Thymus (tissue), 14 donors: ENCODE measurements at places on chromosomes 12 and 14. TPM values are rescaled to one million over a fixed set of nuclear protein-coding genes. Genes with fewer than 3 reads are reported as not detected.

CCDC177 gene
- total RNA-seq: 0.05 TPM

CLEC4D gene
- total RNA-seq: 0.33 TPM

SLC7A7 gene
- 10.7 TPM for total RNA-seq

RIMBP2 gene
- total RNA-seq: 0.47 TPM

TMEM132C gene
- total RNA-seq: 0.24 TPM

DPF3 gene
- total RNA-seq: 1.6 TPM

DNA sequence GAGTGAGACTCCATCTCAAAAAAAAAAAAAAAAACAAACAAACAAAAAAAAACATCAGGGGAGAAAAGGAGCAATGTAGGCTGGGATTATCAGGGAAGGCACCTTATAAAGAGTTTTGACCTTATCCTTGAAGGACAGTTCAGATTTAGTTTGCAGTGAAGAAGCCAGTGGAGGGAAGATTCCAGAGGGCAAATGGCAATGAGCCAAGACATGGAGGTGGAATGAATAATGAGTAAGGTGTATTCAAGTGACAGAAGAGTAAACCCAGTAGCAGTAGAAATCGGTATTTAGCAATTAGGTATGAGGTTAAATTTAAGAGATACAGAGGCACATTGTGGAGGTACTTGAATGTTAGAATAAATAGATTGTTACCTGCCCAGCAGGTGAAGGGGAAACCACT lies 2.2 kb upstream of the DUSP16 start:
- no peak for DNase-seq

DNA sequence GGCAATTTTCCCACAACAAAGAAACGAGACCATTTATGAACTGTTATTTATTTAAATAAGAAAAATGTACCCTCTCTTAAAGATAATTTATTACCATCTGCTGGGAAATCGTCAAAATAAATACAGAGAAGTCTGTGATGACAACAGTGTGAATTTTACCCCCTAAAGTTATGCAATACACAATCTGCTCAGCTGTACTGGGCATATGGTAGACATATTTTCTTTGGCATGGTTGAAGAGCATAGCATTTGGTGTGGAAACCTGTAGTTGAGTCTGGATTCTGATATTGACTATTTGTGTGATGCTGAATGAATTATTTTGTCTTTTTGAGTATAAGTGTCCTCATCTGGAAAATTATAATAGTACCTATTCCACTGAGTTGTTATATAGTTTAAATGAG lies 60.0 kb downstream of the CFAP54 start:
- no peak for DNase-seq

DNA sequence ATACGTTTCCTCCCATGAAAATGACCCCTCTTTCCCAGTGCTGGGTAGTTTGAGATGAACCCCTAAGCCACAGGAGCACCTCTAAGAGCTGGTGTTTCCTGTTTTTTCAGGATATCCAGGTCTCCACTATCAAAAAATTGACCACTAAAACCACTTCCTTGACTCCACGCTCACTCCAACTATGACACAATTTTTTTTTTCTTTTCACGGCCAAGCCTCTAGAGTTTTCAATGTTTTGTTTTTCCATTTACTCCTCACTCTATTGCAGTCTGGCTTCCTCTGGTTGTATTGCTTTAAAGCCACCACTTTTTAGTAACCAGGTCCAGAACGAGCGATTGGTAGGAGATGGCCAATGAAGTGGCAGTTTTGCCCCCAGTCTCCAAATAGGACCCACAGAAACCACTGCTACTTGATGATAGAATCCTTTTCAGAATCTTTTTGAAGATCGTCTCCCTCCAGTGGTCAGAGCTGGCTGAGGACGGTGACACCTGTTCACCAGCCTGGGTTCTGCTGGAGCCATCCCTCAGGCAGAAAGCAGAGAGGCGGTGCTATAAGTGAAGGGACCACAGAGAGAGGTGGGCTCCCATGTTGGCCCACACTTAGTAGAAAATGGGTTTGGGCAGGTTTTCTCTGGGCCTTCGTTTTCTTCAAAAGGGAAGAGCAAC lies 454.4 kb downstream of the VRK1 start:
- no peak for DNase-seq

DNA sequence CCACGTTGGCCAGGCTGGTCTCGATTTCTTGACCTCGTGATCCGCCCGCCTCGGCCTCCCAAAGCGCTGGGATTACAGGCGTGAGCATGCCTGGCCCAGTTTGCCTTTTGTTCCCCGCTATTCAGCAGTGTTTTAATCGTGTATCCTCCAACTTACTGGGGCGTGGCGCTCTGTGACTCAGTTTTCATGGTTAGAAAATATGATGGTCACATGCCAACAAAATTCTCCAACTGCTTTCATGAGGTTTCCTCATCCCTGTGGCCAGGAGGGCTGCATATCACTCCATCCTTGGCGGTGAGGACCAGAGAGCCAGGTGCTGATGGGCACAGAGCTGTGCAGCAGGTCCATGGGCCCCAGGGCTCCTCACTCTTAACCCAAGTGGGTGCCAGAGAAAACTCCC lies 33.0 kb upstream of the PRMT8 start:
- no peak for DNase-seq

DNA sequence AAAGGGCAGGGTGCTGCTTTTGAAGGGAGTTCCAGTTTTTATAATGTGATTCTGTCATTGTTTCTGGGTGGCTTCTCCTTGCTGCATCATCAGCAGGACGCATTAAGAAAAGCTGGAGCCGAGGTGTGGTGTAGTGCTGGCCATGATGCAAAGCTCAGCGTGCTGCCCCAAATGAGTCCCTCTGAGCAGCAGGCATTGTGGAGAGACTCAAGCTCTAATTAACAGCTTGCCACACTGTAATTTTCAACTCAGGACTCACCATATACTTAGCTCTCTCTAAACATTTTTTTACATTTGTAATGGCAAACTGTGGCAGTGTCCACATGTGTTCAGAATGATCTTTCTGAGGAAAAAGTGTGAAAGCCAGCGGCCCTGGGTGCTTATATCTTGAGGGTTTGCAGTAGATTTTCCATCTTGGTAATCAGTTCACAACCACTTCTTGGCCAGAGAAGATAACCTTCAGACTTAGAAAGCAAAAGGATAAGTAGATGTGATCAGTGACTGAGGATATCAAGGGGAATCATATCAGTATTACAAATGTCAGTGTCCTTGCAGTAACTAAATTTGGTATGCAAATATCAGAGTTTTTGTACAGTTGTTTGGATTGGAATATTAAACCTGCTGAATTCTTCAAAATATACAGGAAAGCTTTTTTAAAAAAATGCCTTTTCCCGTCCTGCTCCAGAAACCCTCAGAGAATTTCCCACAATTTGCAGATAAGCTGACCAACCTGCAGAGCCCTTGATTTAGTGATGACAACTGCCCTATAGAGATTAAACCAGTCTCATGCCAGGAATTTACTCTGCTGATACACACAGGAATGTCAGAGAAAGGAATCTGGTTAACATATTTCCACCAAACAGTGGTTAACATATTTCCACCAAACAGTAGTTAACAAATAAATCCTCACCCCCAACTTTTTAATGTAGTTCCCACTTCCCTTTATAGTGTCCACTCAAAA lies 63.6 kb downstream of the DAAM1 start:
- DNase-seq: no peak

DNA sequence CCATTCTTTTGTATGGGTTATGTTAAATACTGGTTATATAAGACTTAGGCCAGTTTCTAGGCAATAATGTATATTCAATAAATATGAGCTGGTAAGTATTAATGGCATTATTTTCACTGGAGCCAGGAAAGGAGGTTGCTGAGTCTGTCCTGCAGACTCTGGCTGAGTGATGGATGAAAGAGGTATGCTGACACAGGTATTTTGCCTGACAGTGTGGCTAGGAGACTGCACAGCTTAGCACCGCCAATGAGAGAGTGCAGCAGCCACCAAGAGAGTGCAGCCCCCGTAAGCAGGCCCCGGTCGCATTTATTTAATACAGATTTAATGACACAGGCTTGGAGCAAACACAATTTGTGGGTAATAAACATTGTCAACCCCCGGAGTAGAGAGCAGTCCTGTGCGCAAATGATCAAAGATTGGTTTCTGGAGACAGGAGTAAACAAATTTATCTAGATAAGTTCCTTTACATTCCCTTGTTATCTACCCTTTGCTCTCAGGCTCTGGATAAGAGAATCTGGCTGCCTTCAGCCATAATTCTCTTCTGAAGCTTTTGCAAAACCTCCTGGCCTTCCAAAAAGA lies 37.4 kb downstream of the TMTC3 start:
- no peak for DNase-seq

GRCh38 chr12:20646239-20646827 lies 48.8 kb upstream of the SLCO1C1 start:
- no peak for DNase-seq

DNA sequence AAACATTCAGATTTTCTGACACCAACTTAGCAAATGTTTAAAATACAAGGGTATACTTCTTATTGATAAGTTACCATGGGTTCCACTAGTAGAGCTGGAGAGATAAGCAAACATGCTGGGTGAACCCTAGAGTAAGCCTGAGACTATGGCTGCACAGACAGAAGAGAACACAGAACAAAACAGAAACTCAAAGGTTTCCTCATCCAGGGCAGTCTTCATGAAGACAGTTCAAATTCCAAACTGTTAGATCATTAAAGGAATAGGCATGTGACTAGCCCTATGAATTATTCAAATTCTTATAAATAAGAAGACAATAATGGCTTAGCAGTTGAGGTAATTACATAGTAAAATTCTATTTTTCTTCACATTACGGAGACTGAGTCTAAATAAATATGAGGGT lies 28.1 kb downstream of the BTBD7 start:
- no peak for DNase-seq
